ENCODE measurements at places on chromosomes 2 and 18.
A peak's percentile ranks its signal among the peaks of the same experiment; 100 is the strongest.

GRCh38 chr2:46392561-46393346 is 86.6 kb upstream of the TMEM247 start:
- DNase-seq: no peak

- no peak for DNase-seq
Measured at GRCh38 chr2:69114534-69114933, 101.6 kb downstream of the ANTXR1 start.

GRCh38 chr2:222322236-222322635 is 23.4 kb upstream of the PAX3 start:
- DNase-seq: no peak

DNA sequence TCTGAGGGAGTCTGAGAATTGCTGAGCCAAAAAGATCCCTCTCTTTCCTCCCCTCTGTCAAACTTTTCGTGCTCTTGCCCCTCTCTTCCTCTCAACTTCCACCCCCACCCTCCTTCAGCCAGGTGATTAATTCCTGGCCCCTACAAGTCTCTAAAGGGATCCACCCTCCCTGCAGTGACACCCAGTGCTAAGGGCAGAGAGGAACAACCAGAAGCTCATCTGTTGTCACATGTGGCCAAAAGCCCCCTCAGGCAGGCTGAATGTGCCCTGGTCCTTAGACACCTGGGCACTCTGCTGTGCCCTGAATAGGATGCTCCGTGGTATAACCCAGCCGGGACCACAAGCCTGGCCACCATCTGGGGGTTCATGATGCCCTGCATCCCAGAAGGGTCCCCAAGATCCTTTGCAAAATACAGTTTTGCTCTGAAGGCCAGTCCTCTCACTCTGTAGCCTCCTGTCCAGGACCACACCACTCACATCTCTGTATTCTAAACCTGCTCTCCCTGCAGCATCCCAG is 234.4 kb downstream of the BCL11A start:
- no peak for DNase-seq

DNA sequence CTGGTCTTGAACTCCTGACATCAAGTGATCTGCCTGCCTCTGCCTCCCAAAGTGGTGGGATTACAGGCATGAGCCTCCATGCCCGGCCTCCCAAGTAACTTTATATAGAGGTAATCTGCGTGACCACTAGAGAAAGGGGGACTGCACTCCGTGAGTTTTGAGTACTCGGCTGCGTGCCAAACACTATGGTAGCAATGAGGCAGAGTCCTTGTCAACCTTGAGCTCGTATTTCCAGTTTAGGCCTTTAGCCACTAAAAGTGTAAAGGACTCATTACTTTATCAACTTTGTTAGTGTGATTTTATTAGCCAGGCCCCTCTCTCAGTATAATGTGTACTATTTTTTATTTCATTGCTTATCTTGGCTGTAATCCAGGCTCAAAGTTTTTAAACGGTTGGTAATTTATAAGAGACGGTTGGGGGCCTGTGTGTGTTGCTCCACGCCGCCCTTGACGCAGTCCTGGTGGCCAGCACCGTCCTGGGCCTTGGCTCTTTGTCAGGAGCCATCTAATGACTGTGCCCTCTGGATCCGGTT is 56.2 kb downstream of the ZCCHC2 start:
- no peak for DNase-seq

- no peak for DNase-seq
Measured at GRCh38 chr18:21997207-21998143, 171.9 kb upstream of the GATA6 start.

DNA sequence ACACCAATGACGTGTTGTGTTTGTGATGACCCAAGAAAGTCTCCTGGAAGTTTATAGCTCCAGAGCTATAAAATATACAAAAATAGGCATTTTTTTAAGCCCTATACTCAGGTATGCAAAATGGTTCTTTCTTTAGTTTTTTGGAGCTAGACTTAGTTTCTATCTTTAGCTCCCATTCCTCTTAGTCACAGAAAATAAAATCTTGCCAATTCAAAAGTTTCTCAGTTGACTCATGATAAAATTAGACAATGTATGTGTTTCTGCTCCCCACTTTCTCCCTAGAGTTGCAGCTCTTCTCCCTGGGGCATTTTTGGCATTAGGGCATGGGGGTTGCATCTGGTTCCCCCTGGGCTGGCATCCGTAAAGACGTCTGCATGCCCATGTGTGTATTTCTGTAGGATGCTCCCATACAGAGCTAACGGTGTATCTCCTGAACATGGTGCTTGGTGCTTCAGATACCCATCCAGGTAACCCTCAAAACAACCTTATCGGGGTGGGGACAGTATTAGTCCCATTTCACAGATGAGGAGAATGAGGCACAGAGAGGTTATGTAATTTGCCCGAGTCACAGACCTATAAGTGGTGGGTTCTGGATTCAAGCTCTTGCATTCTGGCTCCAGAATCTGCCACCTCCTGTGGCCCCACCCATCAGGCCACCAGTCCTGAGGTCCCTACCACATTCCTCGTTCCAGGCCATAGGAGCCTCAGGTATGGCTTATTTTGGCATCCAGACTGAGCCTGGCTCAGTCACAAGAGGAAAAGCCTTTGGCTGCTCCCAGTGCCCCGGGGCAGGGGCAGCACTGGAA is 43.1 kb upstream of the ASAP2 start:
- DNase-seq: peak; percentile 47

- no peak for DNase-seq
Measured at GRCh38 chr2:160411955-160412354, 81.7 kb downstream of the RBMS1 start.

DNA sequence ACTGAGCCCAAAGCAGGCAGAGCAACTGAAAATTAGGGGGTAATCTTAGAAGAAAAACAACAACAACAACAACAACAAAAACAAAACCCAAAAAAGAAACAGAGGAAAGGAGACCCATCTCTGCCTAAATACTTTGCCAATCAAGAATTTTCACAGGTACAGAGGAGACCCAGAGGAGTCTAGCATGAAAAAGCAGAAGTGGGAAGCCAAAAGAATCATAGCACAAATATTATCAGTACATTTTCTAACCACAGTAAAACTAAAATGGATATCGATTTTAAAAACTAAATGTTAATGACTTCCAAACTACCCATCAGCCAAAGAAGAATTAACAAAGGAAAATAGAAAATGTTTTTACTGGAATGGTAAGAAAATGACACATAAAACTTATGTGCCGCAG is 148.1 kb downstream of the BAZ2B start:
- no peak for DNase-seq

- peak; percentile 29 for DNase-seq
Measured at GRCh38 chr18:73669297-73669696, 478.3 kb downstream of the FBXO15 start.

- DNase-seq: peak; percentile 79
Measured at GRCh38 chr2:174663550-174663949, 65.9 kb upstream of the WIPF1 start.

- DNase-seq: no peak
Measured at GRCh38 chr18:79857082-79857671, 59.4 kb downstream of the KCNG2 start.

DNA sequence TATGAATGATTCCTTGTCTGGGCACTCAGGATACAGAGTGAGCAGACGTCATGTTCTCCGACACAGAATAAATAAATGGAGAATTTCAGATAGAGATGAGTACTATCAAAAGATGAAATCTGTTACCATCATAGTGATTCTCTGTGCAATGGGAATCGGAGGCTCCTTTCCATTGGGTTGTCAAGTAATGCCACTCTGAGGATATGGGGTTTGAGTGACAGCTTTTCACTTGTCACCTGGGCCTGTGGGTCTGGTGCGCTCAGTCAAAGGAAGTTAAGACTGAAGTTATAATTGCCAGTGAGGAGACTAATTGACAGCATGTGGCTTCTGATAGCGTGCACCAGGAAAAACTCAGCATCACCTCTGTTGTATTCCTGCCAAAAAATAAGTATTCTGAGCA is 387.2 kb downstream of the SOX11 start:
- DNase-seq: no peak

GRCh38 chr2:176748662-176749061 is 463.9 kb upstream of the HNRNPA3 start:
- DNase-seq: no peak

DNA sequence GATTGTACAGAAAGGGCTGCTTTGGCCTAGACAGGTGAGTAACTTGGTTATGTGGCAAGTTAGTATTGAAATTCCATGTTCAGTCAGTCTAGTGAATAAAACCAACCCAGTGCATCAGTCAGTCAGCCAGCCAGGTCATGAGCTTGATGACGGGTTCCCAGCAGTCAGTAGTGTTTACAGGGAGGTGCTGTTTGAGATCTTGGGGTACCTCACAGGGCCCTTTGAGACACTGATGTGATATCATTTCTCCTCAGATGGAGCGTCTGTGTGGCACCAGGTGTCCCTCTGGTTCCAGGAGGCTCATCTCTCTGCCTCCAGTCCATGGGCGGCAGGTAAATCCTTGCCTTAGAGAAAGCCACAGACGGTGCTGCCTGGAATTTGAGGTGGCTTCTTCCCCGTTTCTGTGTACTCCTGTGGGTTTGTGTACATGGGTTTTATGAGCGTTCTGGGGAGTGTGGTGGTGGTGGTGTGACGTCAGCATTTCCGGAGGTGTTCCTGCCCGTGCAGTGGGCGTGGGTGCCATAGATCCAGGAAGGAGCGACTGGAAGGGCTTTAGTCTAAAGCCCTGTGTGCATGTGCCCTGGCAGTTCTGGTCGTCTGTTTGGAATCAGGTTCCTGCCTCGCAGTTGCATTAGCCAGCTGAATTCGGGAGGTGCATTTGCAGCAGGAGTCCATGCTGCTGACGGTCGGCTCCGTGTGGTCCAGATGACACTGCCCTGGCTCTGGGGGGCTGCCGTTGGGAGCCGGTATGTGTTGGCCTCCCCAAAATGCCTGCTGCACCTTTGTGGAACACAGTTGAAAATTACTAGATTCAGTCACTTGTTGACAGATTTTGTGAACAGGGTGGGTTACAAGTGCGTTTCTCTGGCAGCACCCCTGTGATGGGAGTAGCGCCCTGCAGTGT is 2.1 kb downstream of the CTDP1 start:
- DNase-seq: no peak

DNA sequence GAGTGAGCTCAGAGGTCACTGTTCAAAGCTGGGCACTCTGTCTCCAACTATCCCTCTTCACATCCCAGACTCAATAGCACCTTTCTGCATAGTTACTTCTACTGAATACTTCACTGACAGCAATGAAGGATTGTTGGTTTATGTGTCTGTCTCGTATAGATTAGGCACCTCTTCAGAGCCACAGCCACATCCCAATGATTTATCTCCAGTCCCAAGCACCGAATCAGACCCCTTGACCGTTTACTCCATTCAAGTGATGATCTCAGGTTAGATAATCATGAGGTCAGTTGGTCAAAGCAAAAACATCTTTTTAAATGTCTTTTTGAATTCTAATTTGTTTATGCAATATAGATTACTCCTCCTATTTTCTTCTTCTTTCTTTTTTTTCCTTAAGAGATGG is 14.7 kb downstream of the NEDD4L start:
- no peak for DNase-seq

DNA sequence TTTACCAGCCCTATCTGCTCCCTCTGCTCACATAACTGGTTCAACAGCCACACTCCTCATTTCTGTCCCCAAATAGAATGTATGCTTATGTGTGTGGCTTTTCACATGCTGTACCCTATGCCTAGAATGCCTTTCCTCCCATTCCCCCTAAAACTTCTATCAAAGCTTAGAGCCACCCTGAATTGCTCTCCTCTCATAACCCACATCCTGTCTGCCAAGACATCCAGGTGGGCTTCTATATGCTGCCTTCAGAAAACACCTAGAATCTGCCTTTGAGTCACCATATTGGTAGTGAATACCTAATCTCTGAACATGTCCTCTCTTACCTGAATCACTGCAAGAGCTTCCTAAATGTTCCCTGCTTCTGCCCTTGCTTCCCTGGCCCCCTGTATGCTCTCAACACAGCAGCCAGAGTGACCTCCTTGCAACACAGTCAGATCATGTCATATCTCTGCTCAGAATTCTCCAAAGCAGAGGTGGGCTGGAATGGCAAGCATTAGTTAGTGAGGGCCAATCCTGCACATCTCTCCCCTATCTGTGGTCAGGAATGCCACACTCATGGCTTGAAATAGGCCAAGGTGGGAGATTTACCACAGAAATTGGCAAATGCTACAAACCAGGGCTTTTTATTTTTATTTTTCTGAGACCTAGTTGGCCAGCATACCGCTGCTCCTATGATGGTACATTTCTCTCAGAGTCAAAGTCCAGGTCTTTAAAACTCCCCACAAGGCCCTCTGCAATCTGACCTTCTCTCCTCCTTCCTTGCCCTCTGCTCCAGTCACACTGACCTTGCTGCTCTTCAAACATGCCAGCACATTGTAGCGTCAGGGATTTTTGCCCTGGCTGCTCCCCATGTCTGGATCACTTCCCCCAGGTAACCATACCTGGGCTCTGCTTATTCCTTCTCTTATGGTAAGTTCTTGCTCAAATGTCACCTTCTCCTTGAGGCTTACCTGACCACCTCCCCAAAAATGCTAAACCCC is 111.8 kb upstream of the STON1 start:
- no peak for DNase-seq

DNA sequence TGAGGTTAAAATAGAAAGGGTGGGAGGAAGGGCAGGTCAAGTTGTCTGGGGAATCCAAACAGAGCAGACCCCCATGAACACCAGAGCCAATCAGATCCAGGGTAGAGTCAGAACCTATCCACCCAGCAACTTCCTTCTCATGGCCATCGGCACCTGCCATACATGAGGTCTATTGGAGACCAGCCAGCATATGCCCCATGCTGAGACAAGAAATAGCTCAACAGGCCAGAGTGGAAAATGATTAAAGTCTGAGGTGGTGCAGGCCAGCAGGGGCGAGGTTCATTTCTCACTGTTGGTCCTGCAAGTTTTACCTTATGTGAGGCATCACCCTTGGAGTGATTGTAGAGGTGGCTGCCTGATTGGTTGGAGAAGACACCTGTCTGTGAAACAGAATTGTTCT is 89.2 kb downstream of the LONRF2 start:
- no peak for DNase-seq

- no peak for DNase-seq
Measured at GRCh38 chr2:122523143-122523542, 767.7 kb downstream of the TSN start.

- DNase-seq: no peak
Measured at GRCh38 chr2:30480703-30481322, 33.8 kb downstream of the LCLAT1 start.

- no peak for DNase-seq
Measured at GRCh38 chr2:120607506-120607905, 128.2 kb upstream of the GLI2 start.

DNA sequence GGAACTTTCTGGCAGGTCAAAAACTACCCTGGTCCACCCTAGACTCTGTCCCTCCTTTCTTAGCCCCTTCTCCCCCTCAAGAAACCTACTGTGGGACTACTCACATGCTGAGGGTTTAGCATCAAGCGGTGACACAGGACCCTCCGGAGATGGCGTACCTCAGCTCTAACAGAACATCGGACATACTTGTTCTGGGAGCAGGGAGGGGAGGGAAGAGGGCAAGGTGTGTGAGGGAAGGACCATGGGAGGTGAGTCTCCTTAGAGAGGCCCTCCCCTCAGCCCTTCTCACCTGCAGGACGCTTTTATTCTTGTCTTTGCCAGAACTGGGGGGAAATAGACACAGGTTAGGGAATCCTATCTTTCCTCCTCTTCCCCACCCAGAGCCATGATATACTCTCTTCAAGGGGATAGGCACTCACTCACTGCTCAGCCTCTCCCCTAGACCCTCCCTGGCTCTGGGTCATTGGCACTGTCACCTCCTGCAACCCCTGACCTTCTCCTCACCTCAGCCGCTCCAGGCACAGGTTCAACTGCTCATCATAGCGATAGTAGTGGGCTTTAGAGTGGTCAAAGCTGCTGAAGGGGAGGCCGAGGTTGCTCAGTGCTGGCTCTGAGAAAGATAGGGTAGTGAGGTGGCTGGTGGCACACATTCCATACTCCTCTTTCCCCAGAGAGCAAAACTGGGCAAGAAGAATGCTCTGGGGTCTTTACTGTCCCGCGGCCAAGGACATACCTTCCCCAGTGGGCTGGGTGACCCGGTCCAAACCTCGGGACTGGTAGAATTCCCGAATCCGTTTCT is 1.8 kb downstream of the PCGF1 start:
- no peak for DNase-seq

Measured in amniotic stem cell (primary cell).